Lower lobe of right lung (tissue), 2 donors: ENCODE measurements at places on chromosomes 1 and 21. TPM values are rescaled to one million over a fixed set of nuclear protein-coding genes. Genes with fewer than 3 reads are reported as not detected.

GRCh38 chr1:3735688-3736087 is 16.6 kb upstream of the CCDC27 start:
- peaks cover 53% of the 10 kb centered on the region for H3K36me3 ChIP-seq
- peaks cover 3% of the 10 kb centered on the region for H3K27me3 ChIP-seq
- no peak overlapping the region for H3K4me3 ChIP-seq
- no peak for DNase-seq
- H3K27ac ChIP-seq = no peak overlapping the region

DNA sequence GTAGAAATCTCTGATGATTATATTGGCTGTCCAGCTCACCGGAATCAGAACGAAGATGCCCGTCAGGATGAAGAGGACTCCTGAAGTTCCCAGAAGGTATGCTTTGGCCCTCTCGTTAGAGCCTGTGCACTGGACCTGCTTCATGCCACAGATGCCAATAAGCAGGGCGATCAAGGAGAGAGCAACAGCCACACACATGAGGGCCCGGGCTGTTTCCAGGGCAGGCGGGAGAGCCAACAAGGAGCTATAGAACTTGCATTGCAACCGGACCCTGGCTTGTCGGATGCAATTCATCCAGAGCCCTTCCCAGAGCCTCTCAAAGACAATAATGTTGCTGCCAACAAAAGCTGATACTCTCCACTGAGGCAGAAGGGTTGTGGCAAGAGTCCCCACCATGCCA is 434 bp downstream of the CLDN17 start:
- H3K4me3 ChIP-seq = no peak overlapping the region
- no peaks in the 10 kb centered on the region for H3K36me3 ChIP-seq
- H3K27me3 ChIP-seq = no peaks in the 10 kb centered on the region

- H3K36me3 ChIP-seq = no peaks in the 10 kb centered on the region
- H3K4me1 ChIP-seq = no peaks in the 10 kb centered on the region
- DNase-seq = no peak
- no peaks in the 10 kb centered on the region for H3K27me3 ChIP-seq
- H3K4me3 ChIP-seq = no peak overlapping the region
- no peak overlapping the region for H3K27ac ChIP-seq
These were observed 54.7 kb downstream of the SPATA46 start for GRCh38 chr1:162321809-162322422.

DNA sequence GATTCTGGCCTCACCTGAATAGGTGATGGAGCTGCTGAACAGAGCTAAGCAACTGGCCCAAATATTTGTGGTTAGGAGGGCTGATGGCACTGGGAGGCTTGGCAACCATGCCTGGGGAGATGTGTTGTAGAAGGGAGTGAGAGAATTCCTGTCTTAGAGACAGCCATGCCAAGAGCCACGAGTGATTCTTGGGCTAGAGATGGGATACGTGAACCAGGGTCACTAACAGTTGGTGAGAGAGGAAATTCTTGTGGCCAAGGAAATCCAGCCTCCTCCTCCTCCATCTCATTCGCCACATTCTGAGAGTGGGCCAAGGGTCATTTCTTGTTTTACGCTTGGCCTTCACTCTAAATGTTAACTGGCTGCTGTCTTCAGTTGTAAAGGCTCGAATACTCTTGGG is 46.3 kb downstream of the NGF start:
- DNase-seq = no peak
- H3K27ac ChIP-seq = no peak overlapping the region
- no peaks in the 10 kb centered on the region for H3K36me3 ChIP-seq

- no peaks in the 10 kb centered on the region for H3K27me3 ChIP-seq
- no peak for DNase-seq
- H3K4me1 ChIP-seq = peaks cover 8% of the 10 kb centered on the region
- peaks cover 5% of the 10 kb centered on the region for H3K36me3 ChIP-seq
- no peak overlapping the region for H3K27ac ChIP-seq
- no peak overlapping the region for H3K4me3 ChIP-seq
These were observed 33.4 kb downstream of the TLR5 start for GRCh38 chr1:223109581-223110026.

DNA sequence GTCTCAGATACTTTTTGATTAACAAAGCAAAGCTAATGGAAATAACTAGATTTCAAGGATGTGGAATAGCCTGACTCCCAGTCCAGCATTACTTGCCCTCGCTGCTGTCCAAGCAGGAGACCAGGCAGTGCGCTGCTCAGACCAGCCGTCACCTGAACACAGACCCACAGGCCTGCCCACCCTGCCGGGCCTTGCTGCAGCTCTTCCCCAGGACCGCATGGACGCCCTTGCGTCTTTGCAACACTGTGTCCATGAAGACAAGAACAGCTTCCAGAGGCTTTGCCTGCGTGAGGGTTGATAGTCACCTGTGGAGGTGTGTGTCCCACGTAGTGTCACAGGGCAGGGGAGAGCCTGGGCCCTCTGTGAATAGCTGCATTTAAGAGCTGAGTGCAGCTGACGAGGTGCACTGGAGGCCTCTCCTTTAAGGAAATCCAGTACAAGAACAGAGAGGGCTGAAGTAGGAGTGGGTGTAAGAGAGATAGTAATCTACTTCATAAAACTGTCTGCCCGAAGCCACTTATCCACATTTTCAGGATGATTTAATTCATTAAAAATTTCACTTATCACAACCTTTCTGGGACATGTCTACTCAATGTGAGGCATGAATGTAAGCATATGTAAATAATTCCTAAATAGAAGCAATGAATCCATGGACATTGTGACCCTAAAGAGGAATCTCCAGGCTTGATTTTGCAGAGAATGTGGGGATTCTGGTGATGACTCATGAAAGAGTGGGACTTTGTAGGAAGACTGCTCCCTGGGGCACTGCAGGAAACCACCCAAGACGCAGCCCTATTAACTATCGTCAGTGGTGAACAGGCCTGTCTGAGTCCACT is 176.2 kb upstream of the RAB4A start:
- H3K27ac ChIP-seq = peak overlapping the region; percentile 78
- peaks cover 7% of the 10 kb centered on the region for H3K4me1 ChIP-seq
- H3K36me3 ChIP-seq = no peaks in the 10 kb centered on the region
- no peak overlapping the region for H3K4me3 ChIP-seq
- no peak for DNase-seq

DNA sequence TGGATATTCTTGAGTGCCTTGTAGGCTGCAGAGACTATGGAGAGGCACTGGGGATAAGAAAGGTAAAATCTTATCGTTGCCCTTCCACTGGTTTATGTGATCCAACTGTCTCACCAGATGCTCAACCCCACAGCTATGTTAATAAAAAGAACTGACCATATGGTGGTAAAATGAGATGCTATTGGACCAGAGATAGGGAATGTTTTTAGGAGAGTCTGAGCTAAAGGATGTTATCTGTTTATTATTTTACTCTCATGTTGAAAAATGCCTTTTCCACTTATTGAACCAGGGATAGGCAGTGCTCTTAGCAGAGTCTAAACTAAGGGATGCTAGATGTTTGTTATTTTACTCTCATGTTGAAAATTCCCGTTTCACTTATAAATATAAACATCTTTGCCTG is 172.8 kb upstream of the GREM2 start:
- no peaks in the 10 kb centered on the region for H3K4me1 ChIP-seq
- H3K27ac ChIP-seq = no peak overlapping the region
- no peak for DNase-seq
- H3K4me3 ChIP-seq = no peak overlapping the region
- H3K36me3 ChIP-seq = no peaks in the 10 kb centered on the region
- no peaks in the 10 kb centered on the region for H3K27me3 ChIP-seq

Gene CCDC17
- total RNA-seq = 20.3 TPM

Gene CYP4Z1
- 1.4 TPM for total RNA-seq
